ENCODE measurements at places on chromosomes 2 and 18. TPM values are rescaled to one million over a fixed set of nuclear protein-coding genes. Genes with fewer than 3 reads are reported as not detected.

The SRSF7 gene
- 44.7 TPM for total RNA-seq

The SLC35G4 gene
- not detected for total RNA-seq

DNA sequence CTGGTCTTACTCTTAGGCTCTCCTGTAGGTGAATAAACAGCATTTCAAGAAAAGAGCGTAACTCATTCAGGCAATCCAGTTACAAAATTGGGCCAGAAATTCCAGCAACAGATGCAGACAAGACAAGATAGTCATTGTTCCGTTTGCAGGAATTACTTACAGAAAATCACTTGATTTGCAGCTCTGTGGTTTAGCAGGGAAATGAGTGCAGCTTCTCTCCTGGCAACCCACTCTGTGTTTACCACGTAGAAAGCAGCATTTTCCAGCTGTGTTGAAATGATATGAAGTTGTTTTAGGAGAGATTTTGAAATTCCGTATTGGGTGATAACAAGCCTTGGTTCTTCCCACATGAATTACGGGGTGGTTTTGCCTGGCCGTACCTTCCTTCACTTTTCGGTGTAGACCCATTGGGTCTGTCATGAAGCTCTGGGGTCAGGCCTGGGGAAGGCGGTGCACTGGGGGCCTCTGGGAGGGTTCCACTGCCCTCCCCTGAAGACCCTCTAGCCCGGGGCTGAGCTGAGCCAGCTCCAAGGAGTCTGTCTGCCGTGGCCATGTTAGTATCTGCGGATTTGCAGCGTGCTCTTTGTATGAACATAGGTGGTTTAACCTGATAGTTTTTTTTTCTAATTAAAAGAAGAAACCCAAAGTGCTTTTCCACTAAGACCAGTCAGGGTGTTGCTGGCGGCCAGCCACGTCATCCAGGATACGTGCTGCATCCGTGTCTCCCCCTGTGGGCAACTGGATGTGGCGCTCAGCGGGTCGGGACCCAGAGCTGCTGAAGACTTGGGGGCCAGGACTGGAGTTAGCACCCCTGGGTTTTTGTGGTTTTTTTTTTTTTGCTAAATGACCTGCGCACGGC, 58.9 kb upstream of the KCNG2 start:
- no peaks in the 10 kb centered on the region for H3K4me1 ChIP-seq
- DNase-seq: no peak
- no peak overlapping the region for H3K27ac ChIP-seq
- peaks cover 78% of the 10 kb centered on the region for H3K36me3 ChIP-seq

DNA sequence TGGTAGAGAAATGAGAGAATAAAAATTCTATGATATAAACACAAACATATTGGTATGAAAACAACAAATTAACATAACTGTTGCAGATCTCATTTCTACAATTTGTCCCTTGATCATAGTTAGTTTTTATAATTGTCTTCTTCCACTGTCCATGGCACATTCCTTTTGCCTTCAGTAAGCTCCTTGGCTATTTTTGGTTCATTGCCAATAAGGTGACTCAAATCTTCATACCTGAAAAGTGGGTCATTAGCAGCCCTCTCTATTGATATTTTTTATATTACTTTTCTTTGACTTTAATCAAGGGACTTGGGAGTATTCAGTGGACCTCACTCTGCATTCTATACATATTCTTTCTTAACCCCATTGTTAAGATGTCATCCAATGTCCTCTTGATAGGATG, 552.9 kb downstream of the TDRD15 start:
- no peaks in the 10 kb centered on the region for H3K4me1 ChIP-seq
- H3K27ac ChIP-seq: no peak overlapping the region
- no peaks in the 10 kb centered on the region for H3K36me3 ChIP-seq
- DNase-seq: no peak
- no peak overlapping the region for H3K4me3 ChIP-seq
- no peaks in the 10 kb centered on the region for H3K27me3 ChIP-seq

The UGT1A6 gene
- total RNA-seq: 0.31 TPM

DNA sequence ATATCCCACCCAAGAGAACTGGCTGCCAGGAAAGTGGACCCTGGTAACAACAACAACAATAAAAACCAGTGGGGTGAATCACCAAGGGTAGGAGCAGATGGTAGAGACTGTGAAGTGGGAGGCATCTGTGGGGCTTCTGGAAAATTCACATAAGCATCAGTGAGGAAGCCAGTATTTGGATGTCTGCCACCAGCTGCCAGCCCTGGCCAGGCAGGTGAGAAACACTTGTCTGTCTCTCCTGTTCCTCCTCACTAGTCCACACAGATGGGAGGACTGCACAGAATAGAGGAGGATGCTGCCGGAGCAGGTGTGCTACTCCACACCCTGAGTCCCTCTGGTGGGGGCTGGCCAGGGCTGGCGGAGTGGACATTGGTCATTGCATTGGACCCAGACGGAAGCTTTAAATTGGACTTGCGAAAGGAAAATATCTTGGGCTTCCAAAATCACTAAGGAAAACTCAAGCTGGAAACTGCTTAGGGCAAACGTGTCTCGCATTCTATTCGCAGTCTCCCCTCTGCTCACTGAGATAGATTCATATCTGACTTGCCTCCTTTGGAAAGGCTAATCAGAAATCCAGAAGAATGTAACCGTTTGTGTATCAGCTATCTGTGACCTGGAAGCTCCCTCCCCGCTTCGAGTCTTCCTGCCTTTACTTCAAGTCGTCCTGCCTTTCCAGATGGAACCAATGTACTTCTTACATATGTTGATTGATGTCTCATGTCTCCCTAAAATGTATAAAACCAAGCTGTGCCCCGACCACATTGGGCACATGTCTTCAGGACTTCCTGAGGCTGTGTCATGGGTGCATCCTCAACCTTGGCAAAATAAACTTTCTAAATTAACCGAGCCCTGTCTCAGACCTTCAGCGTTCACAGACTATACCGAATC, 69.1 kb downstream of the NAB1 start:
- H3K27ac ChIP-seq: no peak overlapping the region
- peaks cover 1% of the 10 kb centered on the region for H3K4me1 ChIP-seq
- H3K4me3 ChIP-seq: no peak overlapping the region
- H3K27me3 ChIP-seq: no peaks in the 10 kb centered on the region
- H3K36me3 ChIP-seq: no peaks in the 10 kb centered on the region

GRCh38 chr2:220240641-220241040, 613.2 kb downstream of the SLC4A3 start:
- no peaks in the 10 kb centered on the region for H3K4me1 ChIP-seq
- DNase-seq: no peak
- H3K27me3 ChIP-seq: no peaks in the 10 kb centered on the region
- H3K36me3 ChIP-seq: no peaks in the 10 kb centered on the region
- no peak overlapping the region for H3K27ac ChIP-seq

The TDRD15 gene
- not detected for total RNA-seq

The TMEM37 gene
- 0.49 TPM for total RNA-seq

DNA sequence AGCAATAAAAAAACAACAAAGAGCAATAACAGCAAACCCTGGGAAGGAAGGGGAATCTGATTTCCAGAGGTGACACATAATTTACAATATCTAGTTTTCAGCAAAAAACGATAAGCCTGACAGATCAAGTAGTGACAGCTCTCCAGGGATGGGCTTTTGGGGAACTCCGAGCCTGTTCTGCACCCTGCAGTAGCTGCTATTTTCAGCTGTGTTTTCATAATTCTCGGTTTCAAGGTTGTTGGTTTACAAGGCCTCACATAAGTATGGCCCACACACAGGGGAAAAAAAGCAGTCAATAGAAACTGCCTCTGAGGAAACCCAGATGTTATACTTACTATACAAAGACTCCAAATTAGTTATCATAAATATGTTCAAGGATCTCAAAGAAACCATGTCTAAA, 67.7 kb upstream of the CTLA4 start:
- no peaks in the 10 kb centered on the region for H3K4me1 ChIP-seq
- DNase-seq: no peak
- H3K36me3 ChIP-seq: no peaks in the 10 kb centered on the region
- H3K4me3 ChIP-seq: no peak overlapping the region
- no peaks in the 10 kb centered on the region for H3K27me3 ChIP-seq

The FNDC4 gene
- total RNA-seq: 3.0 TPM

DNA sequence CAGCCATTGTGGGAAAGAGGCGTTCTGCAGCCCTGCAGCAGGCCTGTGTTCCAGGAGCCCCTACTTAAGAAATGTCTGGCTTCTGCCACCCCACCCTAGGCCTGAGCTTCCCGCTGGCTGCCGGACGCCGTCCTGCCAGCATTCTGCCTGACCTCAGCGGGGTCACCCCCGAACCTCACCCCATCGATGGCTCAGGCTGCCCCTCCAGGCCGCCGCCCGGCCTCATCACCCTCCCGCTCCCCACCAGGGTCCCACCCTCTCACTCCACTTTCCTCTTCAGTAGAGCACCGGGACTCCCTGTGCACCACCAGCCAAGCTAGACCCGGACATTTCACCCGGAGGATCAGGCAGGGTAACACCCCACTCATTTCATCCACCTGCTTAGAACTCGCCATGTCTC, 73.6 kb upstream of the SALL3 start:
- H3K4me3 ChIP-seq: no peak overlapping the region
- no peaks in the 10 kb centered on the region for H3K4me1 ChIP-seq
- H3K36me3 ChIP-seq: no peaks in the 10 kb centered on the region
- H3K27me3 ChIP-seq: no peaks in the 10 kb centered on the region
- H3K27ac ChIP-seq: no peak overlapping the region
- DNase-seq: no peak

The STK17B gene
- 8.8 TPM for total RNA-seq

DNA sequence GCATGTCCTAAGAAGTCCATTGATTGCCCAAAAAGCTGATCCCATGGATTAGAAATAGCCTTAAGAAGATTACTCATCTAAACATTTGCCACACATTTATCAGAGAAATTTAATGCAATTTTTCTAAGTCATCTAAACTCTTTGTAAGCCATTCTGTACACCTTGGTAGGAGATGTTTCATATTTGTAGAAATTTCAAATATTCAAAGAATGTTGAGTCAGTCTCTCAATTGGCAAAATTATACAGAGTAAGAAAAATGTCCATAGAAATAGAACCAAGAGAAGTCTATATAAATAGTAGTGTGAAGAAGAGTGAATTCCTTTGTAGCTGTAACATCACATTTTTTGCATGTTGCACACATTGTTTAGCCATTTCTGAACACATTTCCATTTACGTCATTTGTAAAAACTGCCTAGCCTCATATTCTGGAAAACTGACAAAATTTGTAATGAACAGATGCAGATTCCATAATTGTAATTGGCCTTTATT, 128.6 kb downstream of the MSTN start:
- no peak overlapping the region for H3K27ac ChIP-seq
- H3K4me1 ChIP-seq: no peaks in the 10 kb centered on the region
- no peak for DNase-seq
- H3K36me3 ChIP-seq: no peaks in the 10 kb centered on the region
- H3K27me3 ChIP-seq: no peaks in the 10 kb centered on the region
- H3K4me3 ChIP-seq: no peak overlapping the region

The TEX44 gene
- not detected for total RNA-seq

DNA sequence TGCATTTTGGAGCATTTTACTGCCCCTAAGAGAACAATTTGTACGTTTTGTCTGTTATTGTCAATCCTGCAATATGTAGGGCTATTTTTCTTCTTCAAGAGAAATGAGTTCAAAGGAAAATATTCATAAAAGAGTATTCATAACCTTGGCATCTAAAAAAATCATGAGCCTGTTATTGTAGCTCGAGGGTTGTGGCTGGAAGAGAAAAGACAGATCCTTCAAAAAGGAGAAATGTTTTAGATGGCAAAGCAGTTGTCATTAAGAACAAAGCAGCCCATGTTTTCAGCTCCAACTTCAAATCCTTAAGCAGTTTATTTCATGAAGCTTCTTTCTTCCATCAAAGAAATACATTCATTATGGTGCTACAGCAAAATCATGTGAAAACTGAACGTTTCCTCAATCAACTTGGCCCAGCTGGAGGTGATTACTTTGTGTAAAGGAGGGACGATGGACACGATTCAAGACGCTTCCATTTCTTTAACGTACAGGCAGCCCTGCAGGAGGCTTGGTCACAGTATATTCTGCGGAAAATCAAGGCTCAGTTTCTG, 31.4 kb downstream of the QPCT start:
- DNase-seq: no peak
- H3K4me3 ChIP-seq: no peak overlapping the region
- peak overlapping the region; percentile 84 for H3K27ac ChIP-seq
- no peaks in the 10 kb centered on the region for H3K36me3 ChIP-seq

The BOLL gene
- 2.7 TPM for total RNA-seq

DNA sequence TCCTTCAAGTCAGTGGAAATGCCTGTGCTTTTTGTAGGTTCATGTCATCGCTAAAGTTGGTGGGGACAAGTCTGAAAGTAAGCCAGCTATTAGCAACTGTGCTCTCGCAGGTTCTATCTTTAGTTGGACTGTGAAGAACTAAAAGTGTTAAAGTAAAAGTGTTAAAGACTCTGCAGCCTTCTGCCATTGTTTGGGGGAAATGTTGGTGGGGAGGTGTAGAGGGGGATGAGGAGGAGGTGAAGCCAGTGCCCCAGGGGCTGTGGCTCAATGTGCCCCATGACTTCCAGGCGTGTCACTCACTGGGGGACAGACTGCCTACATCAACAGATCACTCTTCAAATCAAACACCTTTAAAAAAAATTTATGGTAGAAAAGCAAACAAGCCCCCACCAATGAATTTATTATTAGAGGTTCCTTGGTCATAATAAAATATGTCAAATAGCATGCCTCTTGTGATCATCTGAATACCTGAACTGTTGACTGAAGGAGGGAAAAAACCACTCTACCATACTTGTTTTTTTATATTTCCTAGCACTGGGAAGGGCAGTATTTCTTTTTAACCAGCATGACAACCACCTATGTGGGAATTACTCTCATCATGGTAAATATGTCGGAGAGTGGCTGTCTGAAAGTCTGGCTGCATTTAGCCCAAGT, 19.3 kb downstream of the TGFA start:
- no peak for DNase-seq
- no peaks in the 10 kb centered on the region for H3K36me3 ChIP-seq
- H3K27me3 ChIP-seq: peaks cover 3% of the 10 kb centered on the region

GRCh38 chr18:23668731-23669130, 6.0 kb upstream of the ANKRD29 start:
- no peaks in the 10 kb centered on the region for H3K27me3 ChIP-seq
- H3K4me1 ChIP-seq: no peaks in the 10 kb centered on the region
- H3K36me3 ChIP-seq: no peaks in the 10 kb centered on the region
- DNase-seq: no peak
- H3K4me3 ChIP-seq: no peak overlapping the region
- no peak overlapping the region for H3K27ac ChIP-seq

GRCh38 chr2:121006743-121007489, 271.2 kb downstream of the GLI2 start:
- no peaks in the 10 kb centered on the region for H3K4me1 ChIP-seq
- no peaks in the 10 kb centered on the region for H3K36me3 ChIP-seq
- H3K27ac ChIP-seq: no peak overlapping the region
- H3K27me3 ChIP-seq: no peaks in the 10 kb centered on the region
- DNase-seq: no peak
- no peak overlapping the region for H3K4me3 ChIP-seq

The UNC80 gene
- not detected for total RNA-seq

The POTEI gene
- total RNA-seq: not detected

GRCh38 chr18:63741769-63742168, 33.4 kb upstream of the SERPINB7 start:
- no peaks in the 10 kb centered on the region for H3K27me3 ChIP-seq
- H3K36me3 ChIP-seq: no peaks in the 10 kb centered on the region
- H3K4me1 ChIP-seq: no peaks in the 10 kb centered on the region
- H3K4me3 ChIP-seq: no peak overlapping the region
